Skeletal muscle cell (primary cell): ENCODE measurements at places on chromosomes 4 and X.

GRCh38 chr4:8702516-8703400 lies 110.2 kb downstream of the CPZ start:
- no peak for DNase-seq

- no peak for DNase-seq
These were observed 12.5 kb upstream of the CXCL13 start for GRCh38 chr4:77593101-77593500.

- DNase-seq, result no peak
These were observed 616 bp upstream of the KLHL34 start for GRCh38 chrX:21658746-21659145.

DNA sequence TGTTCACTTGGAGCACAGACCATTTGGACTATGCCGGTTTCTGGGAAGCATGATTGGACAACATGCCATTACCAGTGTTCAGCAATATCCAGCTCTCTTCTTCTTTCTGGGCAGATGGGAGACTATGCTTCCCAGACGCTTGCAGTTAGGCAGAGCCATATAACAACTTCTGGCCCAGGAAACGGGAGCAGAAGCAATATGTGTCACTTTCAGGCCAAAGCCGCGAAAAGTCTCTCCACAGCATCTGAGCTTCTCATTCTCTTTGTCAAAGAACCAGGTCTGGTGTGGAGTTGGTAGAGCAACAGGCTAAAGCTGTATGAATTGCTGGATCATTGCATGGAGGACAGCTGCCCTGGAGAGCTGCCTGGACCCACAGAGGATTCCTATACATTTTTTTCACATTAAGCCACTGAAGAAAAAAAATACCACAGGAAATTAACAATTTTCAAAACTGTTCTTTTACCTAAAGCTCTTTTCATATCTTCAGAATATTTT lies 131.4 kb upstream of the FRG1 start:
- no peak for DNase-seq

DNA sequence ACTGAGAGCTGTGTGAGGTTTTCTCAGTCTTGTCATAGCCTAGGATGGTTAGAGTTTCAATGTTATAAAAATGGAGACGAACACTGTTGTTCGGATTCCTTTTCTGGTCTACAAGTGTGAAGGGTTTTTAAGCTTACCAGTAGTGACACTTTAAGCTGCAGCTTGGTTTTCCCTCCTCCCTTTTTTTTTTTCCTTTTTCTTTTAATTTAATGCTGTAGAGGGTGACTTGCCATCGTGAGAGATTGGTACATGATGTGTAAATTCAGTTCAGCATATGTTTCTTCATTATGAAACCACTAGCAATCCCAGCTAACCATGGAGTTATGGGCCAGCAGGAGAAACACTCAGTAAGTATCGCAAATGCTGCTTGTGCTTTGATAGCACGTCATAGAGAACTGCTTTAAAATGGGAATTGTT lies 165.0 kb downstream of the RAPGEF2 start:
- no peak for DNase-seq

DNA sequence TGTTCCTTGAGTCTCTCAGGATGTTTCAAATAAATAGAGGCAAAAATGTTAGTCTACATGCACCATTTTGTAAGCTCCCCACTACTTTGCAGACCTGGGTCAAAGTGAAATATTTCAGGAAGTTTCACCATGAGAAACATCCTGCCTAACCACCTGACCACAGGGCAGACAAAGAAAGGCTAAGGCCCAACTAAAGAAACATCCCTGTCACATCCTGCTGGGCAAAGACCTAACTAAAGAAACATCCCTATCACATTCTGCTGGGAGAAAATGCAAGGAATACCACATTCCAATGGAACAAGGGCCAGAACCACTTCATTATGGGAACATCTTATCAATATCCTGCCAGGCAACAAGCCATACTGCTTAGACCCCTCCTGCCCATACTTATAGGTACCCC lies 1303.4 kb downstream of the TECRL start:
- DNase-seq, result no peak

DNA sequence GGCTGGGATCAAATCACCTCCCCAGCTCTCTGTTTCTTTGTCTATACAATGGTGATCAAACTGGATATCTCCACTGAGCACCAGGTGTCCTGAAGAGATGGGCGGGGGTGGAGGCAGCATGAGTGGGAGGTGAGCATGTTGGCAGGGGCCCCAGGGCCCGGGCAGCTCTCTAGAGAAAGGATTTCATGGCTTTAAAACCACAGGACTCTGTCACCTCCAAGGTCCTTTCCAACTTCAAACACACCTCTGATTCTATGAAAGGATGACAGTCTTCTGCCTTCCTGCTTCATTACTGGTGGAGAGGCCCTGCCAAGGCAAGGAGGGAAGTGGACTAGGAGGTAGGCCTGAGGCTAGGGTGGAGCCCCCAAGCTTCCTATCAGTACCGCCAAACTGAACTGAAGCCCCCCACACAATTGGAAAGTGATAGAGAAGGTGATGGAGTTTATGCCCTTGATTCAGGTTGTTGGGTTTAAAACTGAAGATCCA lies 38.6 kb downstream of the TRIM2 start:
- no peak for DNase-seq

DNA sequence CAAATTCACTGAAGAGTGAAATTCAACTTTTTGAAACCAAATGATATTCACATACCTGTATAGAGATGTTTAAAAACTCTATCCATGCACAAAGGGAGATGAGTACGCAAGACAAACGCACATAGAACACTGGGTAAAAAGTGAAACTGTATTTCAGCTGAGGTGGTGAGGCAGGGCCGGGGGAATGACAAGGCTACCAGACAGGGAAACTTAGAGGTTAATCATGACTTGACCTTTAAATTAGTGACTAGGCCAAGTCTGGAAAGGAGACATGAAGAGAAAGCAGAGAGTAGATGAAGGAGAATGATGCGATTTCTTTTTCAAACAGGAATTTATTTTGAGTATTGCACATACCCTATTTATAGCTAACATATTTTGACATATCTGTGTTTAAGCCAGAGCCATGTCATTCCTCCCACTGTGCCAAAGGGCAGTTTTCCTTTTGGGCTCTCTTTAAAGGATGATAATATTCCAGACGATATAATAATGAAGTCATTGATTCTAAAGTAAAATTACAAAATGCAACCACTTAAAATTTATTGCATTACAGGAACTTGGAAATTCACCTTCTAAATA lies 49.4 kb downstream of the ARHGEF6 start:
- no peak for DNase-seq

- DNase-seq, result no peak
These were observed 99.5 kb upstream of the KLHL13 start for GRCh38 chrX:118216087-118216486.

- no peak for DNase-seq
These were observed 93.0 kb downstream of the SPIN4 start for GRCh38 chrX:63258144-63258543.

- no peak for DNase-seq
These were observed 2.1 kb upstream of the DHRSX start for GRCh38 chrX:2502668-2503519.

DNA sequence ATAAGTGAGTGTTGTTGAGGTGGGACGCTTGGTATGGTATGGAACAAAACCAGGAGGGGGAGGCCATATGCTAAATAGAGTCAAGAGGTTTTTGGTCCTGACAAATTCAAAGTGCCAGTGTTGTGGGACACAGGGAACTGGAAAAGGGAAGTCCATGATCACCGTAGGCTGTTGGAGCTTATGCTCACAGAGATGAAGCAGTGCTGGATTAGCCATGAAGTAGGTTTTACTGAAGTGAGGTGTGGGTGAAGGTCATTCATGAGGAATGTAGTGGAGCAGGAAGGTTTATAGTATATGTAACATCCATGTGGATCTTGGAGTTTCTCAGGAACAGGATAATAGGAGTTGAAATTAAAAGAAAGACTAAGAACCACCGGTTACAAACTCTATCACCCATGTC lies 256.1 kb upstream of the PITX2 start:
- DNase-seq, result no peak

DNA sequence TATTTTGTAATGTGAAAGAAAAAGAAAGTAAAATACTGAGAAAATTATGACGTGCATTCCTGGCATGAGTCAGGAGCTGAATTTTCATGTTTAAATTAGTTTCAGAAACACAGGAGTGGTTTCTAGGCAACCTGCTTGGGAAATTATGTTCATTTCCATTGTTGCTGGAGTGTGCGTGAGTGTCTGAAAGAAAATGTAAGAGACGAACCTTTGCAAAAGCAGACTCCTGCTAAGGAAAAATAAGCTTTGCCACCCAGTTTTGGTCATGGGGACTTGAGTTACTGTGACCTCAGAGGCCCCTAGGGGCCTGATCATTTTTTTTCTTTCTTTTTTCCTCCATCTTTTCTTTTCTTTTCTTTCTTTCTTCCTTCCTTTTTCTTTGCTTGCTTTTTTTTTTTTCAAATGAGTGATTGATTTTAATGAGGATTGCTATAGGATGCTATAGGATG lies 18.8 kb upstream of the CHRNA9 start:
- peak; percentile 80 for DNase-seq

DNA sequence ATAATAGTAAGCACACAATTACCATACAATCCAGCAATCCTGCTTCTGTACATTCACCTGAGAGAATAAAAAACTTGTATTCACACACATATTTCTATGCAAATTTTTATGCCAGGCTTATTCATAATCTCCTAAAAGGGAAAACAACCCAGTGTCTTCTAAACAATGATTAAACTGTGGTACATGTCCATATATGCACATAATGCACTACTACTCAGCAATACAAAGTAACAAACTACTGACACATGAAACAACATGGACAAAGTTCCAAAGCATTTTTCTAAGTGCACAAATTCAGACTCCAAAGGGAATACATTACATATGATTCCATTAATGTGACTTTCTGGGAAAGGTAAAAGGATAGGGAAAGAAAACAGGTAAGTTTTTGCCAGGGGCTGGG lies 18.0 kb upstream of the FMR1 start:
- no peak for DNase-seq

- no peak for DNase-seq
These were observed 17.9 kb downstream of the EXOC1 start for GRCh38 chr4:55871299-55871800.

- DNase-seq, result no peak
These were observed 35.1 kb downstream of the NELFA start for GRCh38 chr4:1973661-1974060.

DNA sequence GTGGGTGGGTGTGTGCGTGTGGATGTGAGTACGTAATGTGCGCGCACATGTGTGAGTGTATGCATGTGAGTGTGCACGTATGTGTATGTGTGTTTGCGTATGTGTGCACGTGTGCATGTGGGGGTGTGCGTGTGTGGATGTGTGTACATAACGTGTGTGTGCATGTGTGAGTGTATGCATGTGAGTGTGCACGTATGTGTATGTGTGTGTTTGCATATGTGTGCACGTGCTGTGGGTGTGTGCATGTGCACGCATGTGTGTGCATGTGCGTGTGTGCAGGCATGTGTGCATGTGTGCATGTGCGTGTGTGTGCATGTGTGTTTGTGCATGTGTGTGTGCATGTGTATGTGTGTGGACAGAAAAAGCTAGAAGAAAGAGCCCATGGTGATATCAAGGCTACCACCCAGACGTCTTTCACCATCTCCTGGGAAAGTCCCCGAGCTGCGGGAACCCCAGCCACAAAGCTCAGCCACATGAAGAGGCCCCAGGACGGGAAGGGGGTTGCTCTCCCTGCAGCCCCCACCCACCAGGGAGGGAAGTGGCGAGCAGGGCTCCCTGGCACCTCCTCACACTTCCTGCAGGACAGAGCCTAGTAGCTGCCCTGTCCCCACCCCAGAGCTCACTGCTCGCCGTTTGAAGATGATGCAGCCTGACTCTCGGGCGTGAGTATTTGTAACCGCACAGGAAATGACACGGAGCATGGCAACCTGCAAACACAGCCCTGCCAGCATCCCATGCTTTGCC lies 108.3 kb downstream of the DCTD start:
- no peak for DNase-seq

GRCh38 chrX:153519569-153520286 lies 2.3 kb downstream of the ATP2B3 start:
- no peak for DNase-seq

GRCh38 chr4:21879187-21879586 lies 69.4 kb downstream of the KCNIP4 start:
- no peak for DNase-seq

GRCh38 chr4:47219586-47219985 lies 188.2 kb downstream of the GABRB1 start:
- no peak for DNase-seq

DNA sequence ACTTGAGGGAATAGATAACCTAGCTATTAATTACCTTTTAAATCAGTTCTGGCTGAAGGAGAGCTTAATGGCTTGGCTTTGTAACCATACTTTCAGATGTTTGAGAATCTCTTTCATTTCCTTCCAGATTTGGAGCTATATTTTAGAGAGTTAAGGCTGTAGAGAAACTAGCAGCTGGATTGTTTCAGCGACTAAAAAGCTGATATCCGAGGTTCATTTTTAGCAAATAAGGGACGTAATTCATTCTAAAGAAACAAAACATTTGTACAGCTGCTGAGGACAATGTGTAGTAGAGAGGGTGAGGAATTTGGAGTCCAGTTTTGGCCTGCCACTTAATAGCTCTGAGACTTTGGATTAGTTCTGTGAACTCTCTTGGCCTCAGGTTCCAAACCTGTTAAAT lies 12.2 kb downstream of the OSTC start:
- DNase-seq, result no peak

DNA sequence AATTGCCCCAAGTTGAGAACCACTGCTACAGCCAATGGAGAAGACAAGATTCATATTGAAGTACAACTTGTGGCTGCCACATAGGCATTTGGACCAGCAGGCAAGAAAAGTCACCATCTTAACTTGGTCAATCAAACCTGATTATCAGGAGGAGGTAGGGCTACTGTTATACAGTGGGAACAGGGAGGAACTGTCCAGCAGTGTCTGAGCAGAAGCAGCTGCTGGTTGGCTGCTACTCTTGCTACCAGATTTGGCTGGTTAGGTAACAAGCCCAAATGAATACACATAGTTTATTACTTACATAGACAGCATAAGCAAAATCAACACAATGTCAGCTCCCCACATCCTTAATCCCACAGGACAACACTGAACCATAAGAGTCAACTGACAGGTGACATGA lies 39.4 kb downstream of the ATP1B4 start:
- DNase-seq, result no peak

GRCh38 chr4:72358483-72358882 lies 210.5 kb downstream of the ADAMTS3 start:
- DNase-seq, result no peak

DNA sequence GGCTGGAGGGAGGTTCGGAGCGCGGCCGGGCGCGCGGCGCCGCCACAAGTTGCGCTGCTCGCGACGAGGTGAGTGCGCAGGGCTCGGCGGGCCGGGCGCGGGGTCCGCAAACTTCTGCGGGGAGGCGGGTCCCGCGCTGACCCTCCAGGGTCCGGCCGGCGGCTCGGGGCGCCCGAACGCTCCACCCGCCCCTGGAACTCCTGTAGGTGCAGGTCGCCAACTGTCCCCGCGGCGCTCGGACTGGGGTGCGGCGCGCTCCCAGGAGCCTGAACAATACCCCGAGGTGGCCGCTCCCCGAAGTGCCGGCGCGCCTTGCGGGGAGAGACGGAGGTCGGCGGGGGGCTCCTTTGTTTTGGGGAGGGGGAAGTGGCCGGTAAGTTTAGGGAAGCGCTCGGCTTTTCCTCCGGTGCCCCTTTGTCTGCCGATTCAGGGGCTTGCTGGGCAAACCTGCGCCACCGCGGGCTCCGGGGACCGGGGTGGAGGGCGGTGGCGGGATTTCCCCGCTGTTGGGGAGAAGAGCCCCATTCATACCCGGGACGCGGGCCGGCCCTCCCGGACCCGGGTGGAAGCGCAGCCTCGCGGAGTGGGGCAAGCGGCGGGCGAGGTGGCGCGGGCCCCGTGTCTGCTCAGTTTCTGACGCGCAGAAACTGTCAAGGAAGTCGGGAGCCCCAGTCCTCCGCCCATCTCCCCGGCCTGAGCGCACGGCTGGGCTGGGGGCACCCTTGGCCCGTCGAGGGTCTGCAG lies 694 bp downstream of the TBL1X start:
- no peak for DNase-seq

- peak; percentile 9 for DNase-seq
These were observed 127.3 kb downstream of the NEK1 start for GRCh38 chr4:169485086-169485485.
